ENCODE measurements at places on chromosomes 16 and 17.
A peak's percentile ranks its signal among the peaks of the same experiment; 100 is the strongest.

- no peak for DNase-seq
Measured at GRCh38 chr16:27899736-27900135, 163.8 kb downstream of the GSG1L start.

- peak; percentile 60 for DNase-seq
Measured at GRCh38 chr17:82551779-82552457, 32.4 kb downstream of the FOXK2 start.

DNA sequence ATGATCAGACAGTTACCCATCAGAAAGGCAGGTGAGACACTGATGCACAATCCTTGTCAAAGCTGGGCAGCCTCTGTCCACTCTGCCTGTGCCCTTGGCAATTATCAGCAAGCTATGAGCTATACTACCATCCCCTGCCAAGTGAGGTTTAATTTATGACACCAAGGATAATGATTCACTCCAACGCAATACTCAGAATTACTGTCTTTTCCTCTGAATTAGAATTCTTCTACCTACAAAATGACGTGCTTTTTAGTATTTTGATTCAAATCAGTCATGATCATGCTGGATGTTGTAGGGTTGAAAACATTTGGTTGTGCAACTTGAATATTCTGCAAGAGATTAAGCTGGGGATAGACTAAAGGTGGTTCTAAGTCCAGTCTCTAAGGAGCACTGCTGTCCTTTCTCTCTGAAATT, 116.8 kb upstream of the SOX9 start:
- no peak for DNase-seq

- no peak for DNase-seq
Measured at GRCh38 chr17:29210879-29211278, 30.7 kb upstream of the MYO18A start.

DNA sequence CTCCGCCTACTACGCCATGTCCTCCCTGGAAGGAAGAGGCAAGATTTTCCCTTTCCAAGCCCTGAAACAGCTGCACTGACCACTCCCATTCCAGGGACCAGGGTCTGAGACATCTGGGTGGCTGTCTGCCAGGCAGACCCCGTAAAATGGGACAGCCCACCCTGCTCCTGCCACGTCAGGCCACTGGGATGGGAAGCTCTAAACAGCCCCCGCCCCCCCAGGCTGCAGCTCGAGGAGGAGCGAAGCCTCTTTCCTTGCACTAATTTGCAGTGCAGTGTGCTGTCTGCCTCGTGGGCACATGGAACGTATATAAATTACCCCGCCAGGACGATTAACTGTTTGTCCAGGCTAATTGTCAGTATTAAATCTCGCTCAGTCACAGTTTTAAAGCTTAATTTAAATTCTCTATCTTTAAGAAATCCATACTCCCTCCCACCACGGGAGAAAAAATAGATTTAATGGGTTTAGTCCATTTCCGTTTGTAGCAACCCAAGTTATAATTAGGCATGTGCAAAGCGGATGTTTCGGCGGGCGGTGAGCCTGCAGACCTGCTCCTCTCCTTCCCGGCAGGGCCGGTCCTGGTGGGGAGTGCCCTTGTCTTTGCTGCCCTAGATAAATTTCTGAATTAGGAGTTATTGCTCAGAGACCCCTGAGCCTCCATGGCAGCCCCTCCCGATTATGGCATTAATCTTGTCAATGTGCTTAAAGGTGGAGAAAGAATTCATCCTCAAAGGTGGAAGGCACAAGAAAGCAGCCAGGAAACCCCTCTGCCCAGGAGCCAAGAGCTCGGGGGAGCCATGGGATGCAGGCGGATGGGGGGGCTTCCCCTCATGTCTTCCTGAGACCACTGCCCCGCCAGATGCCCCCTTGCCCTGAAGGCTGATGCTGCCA, 268.0 kb upstream of the TNRC6C start:
- no peak for DNase-seq

DNA sequence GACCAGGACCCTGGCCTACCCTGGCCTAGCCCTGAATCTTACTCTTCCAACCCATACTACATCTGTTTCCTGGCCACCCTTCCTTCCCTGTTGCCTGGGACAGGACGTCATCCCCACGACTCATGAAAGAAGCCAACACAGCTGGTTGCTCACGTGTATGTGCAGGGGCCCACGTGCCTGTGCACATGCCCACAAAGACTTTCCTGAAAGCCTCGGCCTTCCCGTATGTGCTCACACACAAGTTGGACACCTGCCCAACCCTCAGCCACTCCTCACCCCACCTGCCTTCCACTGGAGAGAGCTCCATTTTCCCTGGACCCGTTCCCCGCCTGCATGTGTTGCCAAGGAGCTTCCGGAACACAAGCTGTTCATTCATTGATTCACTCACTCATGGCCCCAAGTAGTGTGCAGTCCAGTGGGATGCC, 7.0 kb downstream of the PLXDC1 start:
- peak; percentile 96 for DNase-seq

GRCh38 chr16:75306099-75306762, 54.8 kb upstream of the BCAR1 start:
- DNase-seq, result no peak

DNA sequence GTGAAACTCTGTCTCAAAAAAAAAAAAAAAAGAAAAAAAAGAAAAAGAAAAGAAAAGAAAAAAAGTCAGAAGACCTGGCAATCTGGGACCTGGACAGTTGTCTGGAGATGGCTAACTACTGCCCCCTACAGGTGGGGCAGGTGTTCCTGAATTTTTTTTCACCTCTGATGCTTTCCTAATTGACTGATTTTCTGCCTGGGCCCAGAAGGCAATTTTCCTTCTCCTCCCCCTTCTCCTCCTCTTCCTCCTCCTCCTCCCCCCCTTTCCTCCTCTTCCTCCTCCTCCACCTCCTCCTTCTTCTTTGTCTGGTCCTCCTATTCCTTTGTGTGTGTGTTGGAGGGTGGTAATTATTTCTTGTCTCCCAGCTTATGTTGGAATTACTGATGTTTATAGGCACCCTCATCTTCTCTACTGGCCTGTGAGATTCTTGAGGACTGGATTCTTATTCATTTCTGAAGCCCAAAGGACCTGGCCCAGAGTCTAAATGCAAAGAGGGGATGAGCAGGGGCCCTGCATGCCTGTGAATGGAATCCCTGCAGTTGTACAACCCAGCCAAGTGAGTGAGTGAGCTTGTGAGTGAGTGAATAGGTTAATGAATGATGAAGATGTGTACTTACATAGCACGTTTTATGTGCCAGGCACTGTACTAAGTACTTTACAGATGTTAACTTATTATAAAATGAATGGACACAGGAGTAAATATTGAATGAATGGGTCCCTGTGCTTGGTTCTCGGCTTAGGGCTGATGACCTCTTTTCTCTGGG, 26.9 kb downstream of the IRX5 start:
- no peak for DNase-seq

- no peak for DNase-seq
Measured at GRCh38 chr16:58452640-58453039, 47.3 kb upstream of the NDRG4 start.

DNA sequence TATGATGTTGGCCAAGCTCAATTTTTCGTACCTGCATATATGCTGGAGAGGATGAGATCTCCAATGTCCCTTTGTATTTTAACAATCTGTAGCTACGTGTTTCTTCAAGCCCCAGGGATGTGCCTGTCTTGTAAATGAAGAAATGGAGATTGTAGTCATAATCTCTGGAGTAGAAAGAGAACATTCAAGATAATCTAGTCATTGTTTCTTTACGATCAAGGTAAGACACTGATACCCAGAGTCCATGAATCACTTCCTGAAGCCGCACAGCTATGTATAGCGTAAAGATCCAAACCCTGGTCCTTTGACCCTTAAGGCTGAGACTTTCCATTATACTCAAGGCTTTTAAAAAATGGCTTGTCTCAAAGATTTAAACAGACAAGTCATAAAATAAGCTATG, 205.5 kb downstream of the HS3ST3B1 start:
- DNase-seq, result no peak

GRCh38 chr16:371515-372301, 1.4 kb upstream of the MRPL28 start:
- DNase-seq, result no peak

GRCh38 chr16:69568676-69569075, 2.9 kb downstream of the NFAT5 start:
- no peak for DNase-seq

GRCh38 chr17:82350182-82351030, 8.6 kb upstream of the TEX19 start:
- DNase-seq, result no peak

- DNase-seq, result no peak
Measured at GRCh38 chr17:68424861-68425260, 32.4 kb downstream of the WIPI1 start.

- DNase-seq, result no peak
Measured at GRCh38 chr17:21242026-21242697, 11.0 kb downstream of the NATD1 start.

- no peak for DNase-seq
Measured at GRCh38 chr16:54285414-54286089, 1.0 kb downstream of the IRX3 start.

DNA sequence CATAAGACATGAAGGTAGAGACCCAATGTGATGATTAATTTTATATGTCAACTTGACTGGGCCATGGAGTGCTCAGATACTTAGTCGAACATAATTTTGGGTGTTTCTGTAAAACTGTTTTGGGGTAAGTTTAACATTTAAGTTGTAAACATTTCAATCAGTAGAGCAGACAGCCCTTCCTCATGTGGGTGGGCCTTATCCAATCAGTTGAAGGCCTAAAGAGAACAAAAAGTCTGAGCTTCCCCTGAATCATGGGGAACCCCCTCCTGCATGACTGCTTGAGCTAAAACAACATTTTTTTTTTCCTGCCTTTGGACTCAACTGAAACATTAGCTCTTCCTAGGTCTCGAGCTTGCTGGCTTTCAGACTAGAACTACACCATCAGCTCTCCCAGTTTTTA, 327.3 kb upstream of the SOX9 start:
- no peak for DNase-seq

DNA sequence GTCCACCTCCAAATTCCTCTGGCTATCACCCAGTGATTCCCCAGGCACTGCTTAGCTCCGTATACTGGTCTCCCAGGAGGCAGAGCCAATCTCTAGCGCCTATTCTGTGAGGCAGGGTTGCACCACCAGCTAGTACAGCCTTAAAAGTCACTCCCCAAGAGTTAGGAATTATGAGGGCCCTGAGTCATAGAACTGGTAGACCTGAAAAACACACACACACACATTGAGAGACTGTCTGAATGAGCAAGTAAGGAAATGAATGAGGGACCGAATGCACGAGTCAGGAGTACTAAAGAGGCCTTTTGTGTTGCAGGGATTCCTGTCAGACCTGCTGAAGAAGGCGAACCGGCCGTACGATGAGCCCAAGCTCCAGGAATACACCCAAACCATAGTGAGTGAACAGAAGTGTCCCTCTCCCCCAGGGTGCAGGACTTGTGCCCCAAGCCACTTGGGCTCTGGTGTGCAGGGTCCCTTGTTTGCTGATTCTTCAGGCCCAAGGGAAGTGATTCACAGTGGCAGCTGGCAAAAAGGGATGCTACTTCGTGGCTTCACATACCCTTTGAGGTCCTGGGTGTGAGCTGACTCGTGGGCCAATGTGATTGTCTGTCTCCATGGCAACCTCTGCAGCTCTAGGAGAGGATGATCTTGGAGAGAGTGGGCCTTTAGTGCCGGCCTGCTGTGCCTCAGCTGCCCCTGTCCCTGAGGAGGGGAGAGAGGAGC, 24.7 kb downstream of the CALB2 start:
- DNase-seq, result no peak

DNA sequence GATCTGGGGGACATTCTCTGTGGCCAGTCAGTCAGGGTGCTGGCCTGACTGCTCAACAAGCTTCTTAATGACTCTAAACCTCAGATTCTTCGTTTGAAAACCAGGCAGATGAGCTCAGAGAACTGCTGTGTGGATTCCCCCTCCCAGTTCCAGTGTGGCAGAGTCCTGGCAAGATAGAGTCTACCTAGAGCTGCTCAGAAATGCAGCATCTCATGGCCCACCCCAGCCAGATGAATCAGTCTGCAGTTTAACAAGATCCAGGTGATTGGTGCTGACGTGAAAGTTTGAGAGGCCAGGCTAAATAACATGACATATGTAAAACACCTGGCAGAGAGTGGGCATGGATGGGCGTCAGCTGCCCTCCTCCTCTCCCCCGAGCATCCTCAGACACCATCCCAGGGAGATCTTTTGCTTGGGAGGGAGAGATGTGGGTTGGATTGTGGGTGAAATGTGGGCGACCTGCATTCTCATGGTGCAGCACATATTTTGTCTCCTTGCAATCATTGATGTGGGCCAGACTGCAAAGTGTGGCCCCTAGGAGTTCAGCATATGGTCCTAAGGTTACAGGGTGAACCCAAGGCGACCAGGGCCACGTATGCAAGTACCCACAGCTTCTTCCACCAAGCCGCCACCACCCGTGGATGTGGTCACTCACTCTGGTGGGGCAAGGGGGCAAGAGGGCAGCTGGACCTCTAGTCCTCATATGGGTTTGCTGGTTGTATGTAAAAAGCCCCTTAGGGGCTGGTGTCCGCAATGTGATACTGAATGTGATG, 19.5 kb downstream of the SOCS3 start:
- DNase-seq, result no peak

DNA sequence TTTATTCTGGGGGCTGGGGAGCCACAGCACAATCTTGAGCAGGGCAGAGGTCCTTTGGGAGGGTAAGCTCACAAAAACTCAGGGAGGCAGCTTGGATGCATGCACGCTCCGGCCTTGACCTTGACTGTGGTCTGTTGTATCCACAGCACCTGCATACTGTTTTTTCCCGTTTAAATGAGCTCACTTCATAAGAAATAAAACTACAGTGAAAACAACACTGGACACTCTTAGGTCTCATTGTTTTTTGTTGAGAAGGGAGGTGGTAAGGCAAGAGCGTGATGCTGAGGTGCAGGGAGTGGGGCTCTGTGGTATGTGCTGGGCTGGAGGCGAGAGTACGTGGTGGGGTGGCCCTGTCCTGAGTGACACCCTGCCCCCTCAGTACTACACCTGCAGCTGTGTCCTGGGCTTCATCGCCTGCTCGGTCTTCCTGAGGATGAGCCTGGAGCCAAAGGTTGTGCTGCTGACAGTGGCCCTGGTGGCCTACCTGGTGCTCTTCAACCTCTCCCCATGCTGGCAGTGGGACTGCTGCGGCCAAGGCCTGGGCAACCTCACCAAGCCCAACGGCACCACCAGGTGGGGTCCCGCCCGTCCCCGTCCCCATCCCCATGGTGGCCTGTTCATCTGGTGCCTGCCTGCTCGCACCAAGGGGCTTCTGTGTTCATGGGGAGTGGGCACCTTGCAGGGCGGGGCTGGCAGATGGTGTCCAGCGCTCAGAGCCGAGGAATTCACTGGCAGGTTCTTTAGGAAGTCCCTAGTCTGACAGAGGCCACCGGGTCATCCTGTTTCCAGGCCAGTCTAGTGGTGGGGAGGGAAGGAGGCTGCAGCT, 44.2 kb downstream of the ADCY7 start:
- no peak for DNase-seq
